ENCODE measurements at places on chromosomes 5 and 9. TPM values are rescaled to one million over a fixed set of nuclear protein-coding genes. Genes with fewer than 3 reads are reported as not detected.

- no peaks in the 10 kb centered on the region for H3K4me1 ChIP-seq
- DNase-seq: no peak
- H3K36me3 ChIP-seq: no peaks in the 10 kb centered on the region
- H3K4me3 ChIP-seq: no peak overlapping the region
Observed at GRCh38 chr5:7325975-7326913, 69.7 kb upstream of the ADCY2 start.

- H3K27ac ChIP-seq: no peak overlapping the region
- no peak for DNase-seq
- no peak overlapping the region for H3K4me3 ChIP-seq
Observed at GRCh38 chr9:2041736-2042135, 26.6 kb downstream of the SMARCA2 start.

DNA sequence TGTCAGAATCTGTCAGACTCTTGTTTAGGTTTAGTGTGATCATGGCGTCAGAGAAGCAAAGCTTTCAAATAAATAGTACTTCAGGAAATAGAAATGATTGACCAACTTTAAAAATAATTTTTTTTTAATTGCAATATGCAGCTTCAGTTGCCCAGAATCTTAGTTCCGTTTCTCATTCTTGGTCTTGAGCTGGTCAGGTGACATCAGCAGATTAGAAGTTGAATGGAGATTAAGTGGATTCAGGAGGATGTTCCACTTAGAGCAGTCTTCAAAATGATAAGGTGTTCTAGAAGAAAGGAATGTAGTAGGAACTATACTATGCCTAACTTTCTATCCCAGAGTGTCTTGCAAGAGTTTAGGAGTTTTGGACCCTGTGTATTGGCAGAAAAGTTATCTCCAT lies 30.6 kb downstream of the OTULIN start:
- peaks cover 57% of the 10 kb centered on the region for H3K36me3 ChIP-seq
- H3K27me3 ChIP-seq: no peaks in the 10 kb centered on the region
- H3K4me3 ChIP-seq: no peak overlapping the region
- peaks cover 13% of the 10 kb centered on the region for H3K4me1 ChIP-seq
- DNase-seq: no peak

- no peaks in the 10 kb centered on the region for H3K4me1 ChIP-seq
- no peaks in the 10 kb centered on the region for H3K36me3 ChIP-seq
- no peaks in the 10 kb centered on the region for H3K27me3 ChIP-seq
- H3K27ac ChIP-seq: no peak overlapping the region
Observed at GRCh38 chr9:123191260-123191659, 77.1 kb downstream of the STRBP start.

GRCh38 chr5:89686081-89686765 lies 723.3 kb downstream of the CETN3 start:
- H3K36me3 ChIP-seq: no peaks in the 10 kb centered on the region
- no peaks in the 10 kb centered on the region for H3K4me1 ChIP-seq
- no peak overlapping the region for H3K4me3 ChIP-seq
- DNase-seq: no peak
- no peaks in the 10 kb centered on the region for H3K27me3 ChIP-seq
- H3K27ac ChIP-seq: no peak overlapping the region

The MRPS30 gene
- polyA plus RNA-seq: 68.2 TPM

DNA sequence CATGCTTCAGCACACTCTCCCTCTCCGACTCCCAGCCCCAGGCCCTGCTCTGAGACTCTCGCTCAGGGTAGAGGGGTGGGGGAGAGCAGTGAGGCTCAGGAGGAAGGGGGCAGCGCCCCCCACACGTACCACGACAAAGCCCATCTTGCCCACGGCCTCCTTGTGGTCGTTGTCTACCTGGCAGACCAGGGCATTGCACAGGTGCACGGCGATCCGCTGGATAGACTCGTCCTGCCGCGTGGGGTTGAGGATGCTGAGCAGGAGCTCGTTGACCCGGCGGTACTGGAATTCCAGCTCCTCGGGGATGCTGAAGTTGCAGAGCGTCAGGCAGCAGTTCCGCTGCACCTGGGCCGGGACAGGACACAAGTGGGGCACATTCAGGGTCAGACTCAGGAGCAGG lies 18.5 kb upstream of the ZDHHC12 start:
- no peak overlapping the region for H3K27ac ChIP-seq
- H3K27me3 ChIP-seq: no peaks in the 10 kb centered on the region
- H3K4me3 ChIP-seq: no peak overlapping the region
- DNase-seq: no peak
- no peaks in the 10 kb centered on the region for H3K4me1 ChIP-seq
- peaks cover 7% of the 10 kb centered on the region for H3K36me3 ChIP-seq

- H3K27me3 ChIP-seq: no peaks in the 10 kb centered on the region
- no peaks in the 10 kb centered on the region for H3K36me3 ChIP-seq
- DNase-seq: no peak
- H3K4me1 ChIP-seq: no peaks in the 10 kb centered on the region
Observed at GRCh38 chr9:16693616-16694015, 176.9 kb downstream of the BNC2 start.

The GOLGA1 gene
- 3.1 TPM for polyA plus RNA-seq

DNA sequence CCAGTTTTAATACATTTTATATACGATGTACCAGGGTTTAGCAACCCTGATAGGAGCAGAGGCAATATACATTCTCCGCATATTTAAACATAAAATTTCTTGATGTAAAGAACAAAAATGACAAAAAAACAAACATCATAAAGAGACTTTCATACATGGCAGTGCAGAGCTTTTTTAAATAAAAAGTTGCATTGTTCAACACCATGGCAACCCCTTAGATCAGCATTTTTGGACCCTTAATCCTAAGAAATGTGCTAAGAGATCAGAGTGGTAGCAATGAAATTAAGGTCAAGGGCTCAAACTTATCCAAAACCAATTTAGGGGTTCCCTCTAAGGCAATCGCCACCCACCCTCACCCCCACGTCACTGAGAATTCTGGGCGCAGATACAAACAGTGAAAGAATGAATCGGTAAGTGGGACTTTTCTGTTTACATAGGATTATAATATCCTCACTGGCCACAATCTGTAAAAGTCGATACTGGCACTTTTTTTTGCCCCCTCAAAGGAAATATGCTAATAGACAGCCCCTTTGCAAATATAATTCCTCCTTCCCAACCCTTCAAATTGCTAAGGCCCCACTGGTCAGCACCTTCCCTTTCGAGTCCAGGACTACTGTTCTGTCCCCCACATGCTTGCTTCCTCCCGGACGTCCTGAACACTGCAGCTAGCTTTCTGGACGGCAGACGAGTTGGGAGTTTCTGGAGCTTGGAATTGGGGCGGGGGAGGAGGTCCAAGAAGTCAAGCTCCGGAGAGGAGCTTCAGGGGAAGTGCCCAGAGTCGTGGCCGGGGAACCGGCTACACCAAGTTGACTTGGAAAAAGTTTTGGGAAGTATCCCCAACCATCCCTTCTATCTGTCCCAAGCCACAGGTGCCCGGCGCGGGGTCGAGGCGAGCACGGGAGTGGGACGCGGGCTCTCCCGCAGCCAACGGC lies 2.2 kb downstream of the GAS1 start:
- H3K4me3 ChIP-seq: peak overlapping the region; percentile 23
- H3K27me3 ChIP-seq: peaks cover 38% of the 10 kb centered on the region
- H3K27ac ChIP-seq: no peak overlapping the region
- no peaks in the 10 kb centered on the region for H3K36me3 ChIP-seq
- H3K4me1 ChIP-seq: peaks cover 14% of the 10 kb centered on the region

GRCh38 chr5:14850419-14851049 lies 21.0 kb downstream of the ANKH start:
- no peaks in the 10 kb centered on the region for H3K36me3 ChIP-seq
- H3K4me1 ChIP-seq: no peaks in the 10 kb centered on the region
- H3K27me3 ChIP-seq: no peaks in the 10 kb centered on the region
- no peak for DNase-seq
- no peak overlapping the region for H3K27ac ChIP-seq
- no peak overlapping the region for H3K4me3 ChIP-seq

- H3K27ac ChIP-seq: no peak overlapping the region
- DNase-seq: no peak
- H3K27me3 ChIP-seq: no peaks in the 10 kb centered on the region
- H3K36me3 ChIP-seq: no peaks in the 10 kb centered on the region
- H3K4me3 ChIP-seq: no peak overlapping the region
Observed at GRCh38 chr5:168030912-168031311, 260.5 kb upstream of the WWC1 start.

The NUP188 gene
- polyA plus RNA-seq: 39.4 TPM

The NOXA1 gene
- polyA plus RNA-seq: 0.29 TPM

The RANBP17 gene
- polyA plus RNA-seq: not detected

The ZNF883 gene
- polyA plus RNA-seq: 1.7 TPM

DNA sequence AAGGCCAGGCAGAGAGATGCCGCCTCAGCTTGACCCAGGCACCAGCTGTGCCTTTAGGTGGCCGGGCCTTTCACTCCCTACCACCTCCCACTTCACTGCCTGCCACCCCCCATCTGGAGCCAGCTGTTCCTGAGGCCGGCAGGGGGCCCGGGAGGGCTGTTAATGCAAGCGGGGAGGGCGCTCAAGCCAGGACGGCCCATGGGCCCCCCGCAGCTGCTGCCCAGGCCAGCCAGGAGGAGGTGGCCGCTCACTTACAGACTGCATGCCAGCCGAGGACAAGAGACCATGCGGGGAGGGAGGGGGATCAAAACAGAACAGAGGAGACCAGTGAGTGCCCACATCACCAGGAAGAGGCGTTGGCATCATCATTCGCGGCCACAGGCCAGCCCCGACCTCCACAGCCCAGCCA lies 4.5 kb downstream of the ABCA2 start:
- H3K4me3 ChIP-seq: no peak overlapping the region
- no peak overlapping the region for H3K27ac ChIP-seq

DNA sequence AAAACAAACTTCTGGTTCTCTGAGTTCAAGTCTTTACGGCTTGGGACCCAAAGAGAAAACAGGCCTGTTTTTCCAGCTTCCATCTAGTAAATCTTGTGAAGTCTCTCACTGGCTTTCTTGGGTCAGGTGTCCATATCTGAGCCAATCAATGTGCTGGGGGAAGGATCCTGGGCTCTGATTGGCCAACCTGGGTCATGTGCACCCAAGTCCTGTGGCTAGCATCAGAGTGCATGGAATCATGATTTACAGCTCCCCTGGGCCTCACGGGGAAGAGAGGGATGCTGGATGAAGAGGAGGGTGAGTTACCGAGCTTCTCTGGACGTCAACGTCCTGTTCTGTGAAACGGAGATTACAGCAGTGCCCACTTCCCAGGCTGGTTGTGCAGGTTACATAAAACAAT lies 19.4 kb downstream of the CXCL14 start:
- H3K4me3 ChIP-seq: no peak overlapping the region
- DNase-seq: no peak
- H3K36me3 ChIP-seq: no peaks in the 10 kb centered on the region
- H3K27me3 ChIP-seq: peaks cover 10% of the 10 kb centered on the region
- H3K4me1 ChIP-seq: no peaks in the 10 kb centered on the region
- H3K27ac ChIP-seq: no peak overlapping the region

DNA sequence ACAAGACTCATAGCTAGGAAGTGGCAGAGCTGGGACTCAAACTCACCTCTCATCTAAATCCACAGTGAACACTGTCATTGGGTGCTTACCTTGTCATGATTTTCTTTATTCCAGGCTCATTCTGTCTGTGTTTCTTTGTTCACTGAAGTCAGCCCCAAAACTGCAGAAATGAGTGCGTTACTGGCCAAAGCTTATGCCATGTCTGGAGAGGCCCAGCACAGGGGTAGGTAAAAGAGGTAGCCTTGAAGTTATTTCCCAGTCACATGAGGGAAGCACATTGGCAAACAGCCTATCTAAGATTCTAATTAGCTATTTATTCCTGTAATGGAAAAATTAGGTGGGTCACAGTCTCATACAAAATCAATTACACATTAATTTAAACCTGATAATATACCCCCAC lies 29.8 kb downstream of the TTC23L start:
- no peak overlapping the region for H3K27ac ChIP-seq
- no peak for DNase-seq
- H3K4me3 ChIP-seq: no peak overlapping the region
- H3K4me1 ChIP-seq: no peaks in the 10 kb centered on the region
- no peaks in the 10 kb centered on the region for H3K36me3 ChIP-seq
- no peaks in the 10 kb centered on the region for H3K27me3 ChIP-seq

DNA sequence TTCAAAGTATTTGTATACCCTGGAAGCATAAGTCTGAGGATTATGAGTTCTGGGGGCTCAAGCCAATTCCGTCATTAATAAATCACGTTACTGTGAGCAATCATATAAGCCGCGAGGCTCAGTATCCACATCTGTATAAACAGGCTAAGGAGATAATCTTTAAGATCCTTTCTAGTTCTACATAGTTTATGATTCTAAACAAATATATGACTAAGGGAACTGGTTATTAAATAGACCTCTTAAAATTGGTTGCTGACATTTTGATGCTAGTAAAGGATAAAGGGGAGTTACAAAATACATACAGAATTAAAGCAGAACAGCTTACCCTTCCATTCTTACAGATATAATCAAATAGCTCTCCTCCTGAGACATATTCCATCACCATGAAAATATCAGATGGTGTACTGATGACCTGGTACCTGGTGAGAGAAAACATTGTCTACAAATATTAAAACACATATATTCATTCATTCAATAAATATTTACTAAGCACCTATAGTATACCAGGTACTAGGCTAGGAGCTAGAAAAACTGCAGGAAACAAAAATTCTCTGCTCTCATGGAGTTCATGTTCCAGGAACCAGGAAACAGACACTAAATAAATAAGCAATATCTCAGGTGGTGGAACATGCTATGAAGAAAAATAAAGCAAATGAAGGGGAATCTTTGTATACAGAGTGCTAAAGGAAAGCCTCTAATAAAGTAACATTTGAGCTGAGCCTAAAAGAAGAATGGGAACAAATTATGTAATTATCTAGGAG lies 19.5 kb upstream of the TTC33 start:
- peaks cover 17% of the 10 kb centered on the region for H3K36me3 ChIP-seq
- H3K4me1 ChIP-seq: peaks cover 1% of the 10 kb centered on the region
- no peaks in the 10 kb centered on the region for H3K27me3 ChIP-seq
- no peak overlapping the region for H3K27ac ChIP-seq
- no peak for DNase-seq

DNA sequence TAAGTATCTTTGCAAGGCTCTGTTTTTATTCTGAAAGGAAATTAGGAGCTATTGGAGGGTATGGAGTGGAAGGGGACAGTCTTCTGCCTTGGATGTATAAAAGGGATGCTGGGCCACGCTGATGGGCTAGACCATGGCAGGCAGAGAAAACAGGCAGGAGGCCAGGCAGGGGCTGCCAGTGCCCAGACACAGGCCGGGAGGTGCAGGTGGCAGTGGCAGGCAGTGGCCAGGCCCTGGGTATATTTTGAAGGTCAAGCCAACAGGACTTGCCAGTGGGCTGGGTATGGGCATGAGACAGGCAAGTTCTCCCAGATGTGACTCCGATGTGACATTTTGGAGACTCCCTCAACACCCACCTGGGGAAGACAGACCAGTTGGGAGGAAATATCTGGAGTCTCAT lies 131.9 kb downstream of the KCNIP1 start:
- no peaks in the 10 kb centered on the region for H3K27me3 ChIP-seq
- DNase-seq: no peak
- H3K36me3 ChIP-seq: no peaks in the 10 kb centered on the region

Measured in CD4-positive, alpha-beta memory T cell (primary cell).